ENCODE measurements at places on chromosomes 3 and 15.

DNA sequence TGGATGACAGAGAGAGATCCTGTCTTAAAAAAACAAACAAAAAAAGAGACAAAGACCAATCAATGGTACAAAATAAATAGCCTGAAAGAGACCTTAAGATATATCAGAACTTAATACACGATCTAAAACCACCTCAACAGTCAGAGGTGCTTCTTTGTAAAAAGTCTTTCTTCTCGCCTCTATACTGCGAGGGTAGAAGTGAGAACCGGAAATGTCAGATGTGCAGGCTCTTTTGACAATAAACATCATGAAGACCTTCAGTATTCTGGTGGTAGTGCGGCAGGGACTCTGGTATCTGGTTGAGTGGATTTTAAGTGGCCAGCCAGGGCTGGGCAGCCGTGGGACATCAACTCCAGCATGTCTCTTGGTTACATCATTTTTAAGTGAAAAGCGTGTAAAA lies 30.0 kb downstream of the RUBCN start:
- DNase-seq, result no peak

DNA sequence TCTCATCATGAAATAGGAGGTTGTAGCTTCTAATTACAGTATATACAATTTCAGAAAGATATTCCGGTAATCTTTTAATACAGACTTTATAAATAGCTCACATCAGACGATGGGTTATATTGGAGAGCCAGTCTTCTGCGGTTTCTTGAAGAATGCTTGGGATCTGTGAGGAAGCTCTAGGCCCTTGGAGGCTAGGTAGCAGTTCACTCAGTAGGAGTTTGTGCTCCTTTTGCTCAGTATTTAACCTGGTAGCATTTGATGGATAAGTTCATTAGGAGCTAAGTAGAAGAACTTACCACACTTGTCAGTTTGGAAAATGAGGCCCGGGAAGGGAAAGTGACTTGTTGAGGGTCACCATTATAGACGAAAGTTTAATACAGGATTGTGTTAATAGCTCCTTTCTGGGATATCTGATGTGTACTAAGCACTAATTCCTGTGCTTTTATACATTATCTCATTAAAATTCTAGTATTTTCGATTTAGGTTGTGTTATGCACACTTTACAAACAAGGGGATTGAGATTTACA lies 2.8 kb downstream of the FNDC3B start:
- DNase-seq, result no peak

DNA sequence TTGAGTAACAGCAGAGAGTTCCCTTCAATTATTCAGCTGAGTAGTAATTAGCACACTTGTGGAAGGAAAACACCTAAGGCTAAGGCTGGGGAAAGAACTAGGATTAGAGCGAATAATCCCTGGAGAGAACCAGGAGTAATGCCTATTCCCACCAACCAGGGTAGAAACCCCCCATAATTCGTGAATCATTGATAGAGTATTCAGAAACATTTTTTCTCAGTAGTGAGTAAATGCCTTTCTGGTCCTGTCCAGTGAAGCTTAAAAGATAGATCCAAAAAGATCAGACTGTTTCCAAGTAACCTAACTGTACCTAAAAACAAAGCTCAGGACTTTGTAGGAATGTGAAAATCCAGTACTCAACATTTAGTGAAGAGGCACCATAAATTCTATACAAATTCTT lies 71.2 kb downstream of the DGKG start:
- no peak for DNase-seq

DNA sequence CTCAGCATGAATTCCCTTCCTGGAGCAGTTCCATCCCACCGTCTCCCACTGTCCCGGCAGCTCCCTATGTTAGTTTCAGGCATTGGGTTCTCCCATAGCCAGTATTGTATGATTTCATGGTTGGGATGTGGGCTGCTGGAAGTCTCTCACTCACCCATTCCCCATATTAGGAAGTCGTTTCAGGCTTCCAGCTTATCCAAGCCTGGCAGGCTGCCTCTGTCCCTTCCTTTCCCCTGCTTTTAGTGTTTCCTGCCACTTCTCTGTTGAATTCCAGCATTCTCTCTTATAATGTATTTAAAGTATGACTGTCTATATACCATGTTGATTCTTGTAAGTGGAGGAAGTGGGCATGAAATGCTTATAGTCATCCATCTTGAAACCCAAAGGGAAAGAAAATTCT lies 309.7 kb upstream of the RBMS3 start:
- DNase-seq, result no peak

DNA sequence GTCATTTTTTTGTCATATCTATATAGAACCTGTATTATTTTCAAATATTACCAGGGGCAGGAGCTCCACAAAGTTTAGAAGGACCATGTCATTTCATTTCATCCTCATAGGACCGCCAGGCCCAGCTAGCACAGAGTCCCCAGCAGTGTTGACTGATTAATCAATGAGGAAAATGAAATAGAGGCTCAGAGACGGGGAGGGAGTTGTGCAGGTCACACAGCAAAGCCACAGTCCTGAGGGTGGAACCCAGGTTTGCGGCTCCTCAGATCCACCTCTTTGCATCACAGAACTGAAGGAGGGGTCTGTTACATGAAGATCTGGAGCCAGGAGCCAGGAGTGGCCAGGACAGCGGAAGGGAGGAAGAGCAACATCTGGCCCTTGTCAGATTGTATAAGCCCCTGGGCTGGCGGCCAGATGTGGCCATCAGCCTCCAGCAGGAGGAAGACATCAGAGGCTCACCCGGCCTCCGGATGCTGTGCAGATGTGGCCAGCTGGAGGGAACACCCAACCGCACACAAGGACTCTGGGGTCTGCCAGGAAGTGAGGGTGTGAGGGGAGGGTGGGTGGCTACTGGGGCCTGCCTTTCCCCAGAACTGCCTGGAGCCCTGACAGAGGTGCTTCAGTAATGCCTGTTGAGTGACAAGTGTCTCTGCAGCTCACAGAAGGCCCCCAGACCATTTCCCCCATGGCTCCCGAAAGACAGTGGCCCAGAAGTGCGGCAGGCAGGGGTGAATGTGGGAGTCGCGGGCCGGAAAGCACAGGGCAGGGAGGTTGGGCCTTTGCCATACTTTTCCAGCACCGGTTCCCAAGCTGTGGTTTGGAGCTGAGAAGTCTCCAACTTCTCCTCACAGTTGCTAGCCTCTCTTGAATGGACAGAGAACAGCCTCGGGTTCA lies 21.3 kb downstream of the EFCC1 start:
- DNase-seq, result no peak

GRCh38 chr15:62809115-62809967 lies 233.2 kb upstream of the TPM1 start:
- no peak for DNase-seq

- no peak for DNase-seq
These were observed 25.5 kb downstream of the CD276 start for GRCh38 chr15:73709686-73710085.

GRCh38 chr3:156582532-156583183 lies 27.7 kb upstream of the SSR3 start:
- no peak for DNase-seq
